Neural progenitor cell (in vitro differentiated cells): ENCODE measurements at places on chromosomes 6 and 20. TPM values are rescaled to one million over a fixed set of nuclear protein-coding genes. Genes with fewer than 3 reads are reported as not detected.

DNA sequence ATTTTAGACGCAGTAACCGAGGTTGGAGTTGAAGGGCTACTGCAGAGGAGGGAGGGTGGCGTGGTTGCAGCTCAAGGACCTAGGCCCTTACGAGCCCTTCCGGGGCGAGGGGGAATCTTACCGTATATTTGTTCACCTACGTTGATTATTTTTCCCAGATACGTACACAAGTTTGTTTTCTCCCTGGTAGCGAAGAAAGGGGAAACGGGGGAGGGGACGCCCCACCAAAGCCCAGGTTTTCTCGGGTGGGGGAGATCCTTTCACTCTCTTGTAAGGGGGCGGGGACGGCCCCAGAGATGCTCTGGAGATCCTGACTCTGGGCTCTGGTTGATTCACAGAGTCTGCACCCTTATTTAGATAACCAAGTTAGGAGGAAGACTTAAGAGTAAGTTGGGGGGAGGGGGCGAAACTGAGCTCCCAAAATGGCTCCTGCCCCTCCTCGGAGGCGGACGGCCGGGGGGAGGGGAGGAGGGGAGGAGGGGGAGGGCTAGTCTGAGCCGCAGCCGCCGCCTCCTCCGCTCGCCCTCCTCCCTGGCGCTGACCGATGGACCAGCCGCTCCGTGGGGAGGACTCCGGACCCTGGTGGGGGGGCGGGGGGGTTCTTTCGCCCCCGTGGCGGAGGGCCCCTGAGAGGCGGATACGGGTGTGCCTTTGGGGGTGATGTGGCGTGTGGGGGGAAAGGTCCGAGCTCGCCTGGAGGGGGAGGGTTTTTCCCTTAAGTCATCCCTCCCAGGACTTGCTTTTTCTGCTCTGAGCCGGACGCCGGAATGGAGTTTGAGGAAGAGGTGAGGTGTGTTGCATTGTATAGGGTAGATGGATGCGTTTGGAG is 2.2 kb downstream of the BRD2 start:
- peak; percentile 90 for DNase-seq

DNA sequence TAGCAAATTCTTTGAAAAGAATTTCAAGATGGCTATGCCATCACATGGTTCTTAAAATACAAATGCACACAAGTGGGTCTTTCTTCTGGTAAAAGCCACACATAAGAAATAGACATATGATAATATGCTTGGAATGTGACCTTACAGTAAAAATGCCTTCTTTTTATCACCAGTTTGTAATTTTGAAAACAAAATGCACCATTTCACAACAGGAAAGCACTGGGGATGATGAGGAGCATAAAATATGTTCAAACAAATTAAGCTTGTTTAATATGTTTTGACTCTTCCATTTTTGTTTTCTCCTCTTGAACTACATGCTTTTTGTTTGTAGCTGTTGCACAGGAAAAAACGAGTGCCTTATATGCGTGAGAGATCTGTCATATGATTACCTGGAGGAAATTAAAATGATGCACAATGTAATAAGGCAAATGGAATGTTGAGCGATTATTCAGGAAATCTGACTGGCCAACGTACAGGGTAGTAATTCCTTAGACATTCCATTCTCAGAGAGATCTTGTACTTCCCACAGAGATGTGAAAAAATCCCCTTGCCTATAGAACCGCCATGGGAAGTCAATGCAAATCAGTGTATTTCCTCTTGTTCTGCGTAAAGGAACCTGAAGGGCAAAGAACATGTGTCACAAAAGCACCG is 911.6 kb downstream of the TFAP2A start:
- DNase-seq: peak; percentile 71

- DNase-seq: no peak
Observed at GRCh38 chr20:3847429-3847940, 851 bp downstream of the MAVS start.

GRCh38 chr20:59718071-59718470 is 113.7 kb downstream of the PHACTR3 start:
- DNase-seq: no peak

DNA sequence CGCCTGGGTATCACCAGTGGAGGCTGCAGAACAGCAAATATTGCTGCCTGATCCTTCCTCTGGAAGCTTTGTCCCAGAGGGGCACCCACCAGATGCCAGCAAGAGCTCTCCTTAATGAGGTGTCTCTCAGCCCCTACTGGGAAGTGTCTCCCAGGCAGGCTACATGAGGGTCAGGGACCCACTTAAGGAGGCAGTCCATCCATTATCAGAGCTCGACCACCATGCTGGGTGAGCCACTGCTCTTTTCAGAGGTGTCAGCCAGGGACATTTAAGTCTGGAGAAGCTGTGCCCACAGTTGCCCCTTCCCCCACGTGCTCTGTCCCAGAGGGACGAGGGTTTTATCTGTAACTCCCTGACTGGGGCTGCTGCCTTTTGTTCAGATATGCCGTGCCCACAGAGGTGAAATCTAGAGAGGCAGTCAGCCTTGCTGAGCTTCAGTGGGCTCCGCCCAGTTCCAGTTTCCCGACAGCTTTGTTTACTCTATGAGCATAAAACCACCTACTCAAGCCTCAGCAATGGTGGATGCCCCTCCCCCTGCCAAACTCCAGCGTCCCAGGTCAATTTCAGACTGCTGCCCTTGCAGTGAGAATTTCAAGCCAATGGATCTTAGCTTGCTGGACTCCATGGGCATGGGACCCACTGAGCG is 25.9 kb upstream of the AIG1 start:
- no peak for DNase-seq

GRCh38 chr6:164006459-164006858 is 591.9 kb downstream of the QKI start:
- DNase-seq: no peak

The HLA-DRA gene
- 1.8 and 2.3 TPM in 2 replicates for total RNA-seq

The GPR31 gene
- not detected in 2 replicates for total RNA-seq
